Pulmonary artery endothelial cell (primary cell): ENCODE measurements at places on chromosomes 16 and 17. TPM values are rescaled to one million over a fixed set of nuclear protein-coding genes. Genes with fewer than 3 reads are reported as not detected.

GRCh38 chr16:88308441-88309173 lies 74.2 kb upstream of the ZNF469 start:
- DNase-seq, result no peak

DNA sequence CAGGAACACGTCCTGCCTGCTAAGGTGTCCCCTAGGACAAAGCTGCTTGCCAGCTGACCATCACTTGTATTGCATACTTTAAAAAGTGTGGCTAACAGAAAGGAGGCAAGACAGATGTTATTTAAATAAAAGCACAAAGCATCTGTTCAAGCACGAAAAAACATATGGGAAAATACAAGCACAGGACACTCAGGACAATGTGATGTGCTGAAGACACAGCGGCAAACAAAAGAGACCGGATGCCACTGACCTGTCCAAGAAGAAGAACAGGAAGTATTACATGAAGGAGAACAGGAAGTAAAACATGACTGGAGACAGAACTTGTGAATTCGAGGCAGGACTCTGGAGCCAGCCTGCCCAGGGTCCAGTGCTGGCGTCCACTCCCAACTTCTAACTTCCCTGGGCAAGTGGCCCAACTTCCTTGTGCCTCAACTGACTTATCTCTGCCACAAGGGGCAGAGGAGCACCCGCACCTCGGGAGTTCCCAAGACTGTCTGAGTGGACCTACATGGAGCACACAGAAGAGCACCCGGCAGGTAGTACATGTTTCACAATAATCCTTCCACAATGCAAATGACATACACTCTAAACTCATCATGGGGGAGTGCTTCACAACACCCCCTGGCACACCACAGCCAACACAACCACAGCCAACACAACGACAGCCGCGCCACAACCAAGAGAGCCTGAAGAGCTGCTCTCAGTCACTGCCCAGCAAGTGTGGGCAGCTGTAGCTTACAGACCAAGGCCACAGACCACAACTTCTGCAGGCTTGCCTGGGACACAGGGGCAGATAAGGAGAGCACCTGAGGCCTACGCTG lies 36.6 kb downstream of the ANKRD11 start:
- peak; percentile 17 for DNase-seq

DNA sequence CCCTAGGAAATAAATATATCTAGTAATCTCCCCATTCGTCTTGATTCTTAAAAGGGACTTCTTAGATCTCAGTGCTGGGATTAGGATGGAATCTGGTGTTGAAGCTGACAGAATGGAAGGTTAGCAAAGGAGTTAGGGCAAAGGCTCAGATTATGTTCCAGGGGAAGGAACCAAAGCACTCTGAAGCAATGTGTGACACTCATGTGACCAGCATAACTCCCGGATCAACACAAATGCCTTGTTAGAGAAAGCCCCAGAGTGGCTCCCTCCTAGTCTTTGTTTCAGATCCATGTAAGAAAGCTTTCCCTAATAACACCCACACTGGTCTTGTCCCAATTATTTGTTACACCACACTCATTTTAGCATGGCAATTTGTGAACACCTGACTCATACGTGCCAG lies 62.6 kb upstream of the ERN1 start:
- DNase-seq, result no peak

GRCh38 chr16:4351880-4352279 lies 759 bp upstream of the PAM16 start:
- no peak for DNase-seq

DNA sequence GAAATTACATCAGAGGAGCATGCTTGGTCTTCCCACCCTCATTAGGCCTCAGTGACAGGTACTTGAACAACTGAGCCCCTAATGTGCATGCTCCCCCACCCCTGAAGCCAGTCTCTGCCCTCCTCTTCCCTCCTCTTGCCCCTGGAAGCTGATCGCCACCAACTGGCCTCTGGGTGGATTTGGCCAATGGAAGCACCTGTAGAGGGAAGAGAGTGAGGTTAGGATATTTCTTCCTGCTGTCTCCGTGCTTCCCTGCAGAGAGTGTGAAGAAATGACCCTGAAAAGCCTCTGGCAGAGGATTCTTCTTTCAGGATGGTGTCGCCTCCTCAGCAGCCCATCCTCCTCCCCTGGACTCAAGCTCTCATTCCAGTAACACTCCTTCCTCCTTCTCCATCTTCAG lies 5.9 kb upstream of the CBLN1 start:
- no peak for DNase-seq

GRCh38 chr16:78553268-78554039 lies 454.0 kb downstream of the WWOX start:
- no peak for DNase-seq

- DNase-seq, result no peak
Observed at GRCh38 chr17:20276421-20276820, 190.9 kb downstream of the LGALS9B start.

DNA sequence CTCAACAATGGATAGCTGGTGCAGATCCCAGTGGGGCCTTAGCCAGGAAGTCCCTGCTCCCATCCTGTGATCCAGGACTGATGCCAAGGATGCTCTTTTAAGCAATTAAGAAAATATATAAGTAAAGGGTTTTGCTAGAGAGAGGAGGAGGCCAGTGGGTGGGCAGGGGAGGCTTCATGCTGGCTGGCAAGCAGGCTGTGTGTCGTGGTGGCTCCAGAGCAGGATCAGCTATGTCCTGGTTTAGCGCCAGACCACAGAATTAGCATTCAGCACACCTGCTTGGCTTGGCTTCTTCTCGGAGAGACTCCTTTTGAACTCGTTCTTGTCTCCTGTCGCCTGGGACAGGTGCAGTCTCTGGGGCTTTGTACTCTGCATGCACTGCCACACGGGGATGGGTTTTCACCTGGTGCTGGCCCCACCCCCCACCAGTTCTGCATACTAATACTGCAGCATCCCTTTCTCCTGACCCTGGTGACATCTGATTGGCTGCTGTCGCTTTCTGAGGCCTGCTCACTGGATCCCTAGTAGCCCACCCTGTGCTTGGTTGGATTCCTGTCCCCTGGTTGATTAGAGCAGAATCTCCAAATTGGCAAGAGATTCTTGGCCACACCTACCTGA lies 66.1 kb downstream of the PLD6 start:
- no peak for DNase-seq

DNA sequence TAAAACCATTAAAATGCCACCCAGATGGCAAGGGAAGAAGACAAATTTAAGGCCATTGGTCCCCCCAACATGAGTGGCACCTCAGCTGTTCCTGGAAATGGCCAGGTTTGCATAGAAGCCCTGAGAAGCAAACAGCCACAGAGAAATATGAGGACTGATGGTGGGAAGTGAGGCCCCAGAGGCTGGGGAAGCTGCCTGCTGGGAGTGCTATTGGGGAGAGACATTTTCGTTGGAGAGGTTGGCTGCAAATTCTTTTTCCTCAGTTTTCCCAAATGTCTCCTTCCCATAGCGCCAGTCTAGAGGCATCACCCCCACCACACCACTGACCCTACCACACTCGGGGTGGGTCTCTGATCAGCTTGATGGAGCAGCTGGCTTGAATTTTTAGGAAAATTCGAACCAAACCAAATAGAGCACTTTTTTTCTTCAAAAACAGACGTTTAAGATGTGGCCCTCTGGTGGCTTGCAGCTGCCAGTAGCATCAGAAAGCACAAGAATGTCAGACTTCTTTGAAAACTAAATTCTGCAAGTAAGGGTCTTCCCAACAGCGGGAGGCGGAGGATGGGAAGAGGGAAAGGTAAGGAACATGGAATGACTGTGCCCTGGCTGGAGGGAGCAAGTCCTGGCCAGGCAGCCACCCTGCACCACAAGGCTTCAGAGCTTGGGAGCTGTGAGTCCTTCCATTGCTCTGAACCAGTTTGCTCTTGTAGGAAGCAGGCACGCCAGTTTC lies 13.2 kb upstream of the SLC12A3 start:
- DNase-seq, result no peak

PYDC1 gene
- not detected in 2 replicates for total RNA-seq

TERB1 gene
- total RNA-seq, result 0.07 TPM in 1 of 2 replicates, not detected in the other

BRIP1 gene
- total RNA-seq, result 7.1 and 7.9 TPM in 2 replicates

CLUH gene
- 69.9 and 71.6 TPM in 2 replicates for total RNA-seq

HOXB1 gene
- total RNA-seq, result not detected in 2 replicates
